Activated T-cell treated with anti-CD3 and anti-CD28 coated beads for 1 hour (primary cell): ENCODE measurements at places on chromosomes 4 and X.
A peak's percentile ranks its signal among the peaks of the same experiment; 100 is the strongest.

DNA sequence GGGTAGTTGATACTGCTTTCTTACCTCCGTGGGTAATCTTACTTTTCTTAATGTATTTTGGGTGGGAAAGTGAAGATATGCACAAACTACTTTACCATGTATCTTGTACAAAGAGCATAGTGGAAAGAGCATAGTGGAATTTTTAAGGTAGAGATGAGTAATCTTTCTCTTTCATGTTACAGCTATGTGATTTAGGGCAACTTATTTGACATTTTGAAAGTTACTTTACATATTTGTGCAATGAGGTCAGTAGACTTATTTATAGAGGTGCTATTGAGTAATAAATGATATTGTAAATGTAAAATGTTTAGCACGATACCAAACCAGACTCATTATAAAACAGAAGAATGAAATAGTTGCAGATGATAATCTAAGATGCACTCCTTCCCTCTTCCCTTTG is 351.2 kb downstream of the TRAM1L1 start:
- DNase-seq: no peak

DNA sequence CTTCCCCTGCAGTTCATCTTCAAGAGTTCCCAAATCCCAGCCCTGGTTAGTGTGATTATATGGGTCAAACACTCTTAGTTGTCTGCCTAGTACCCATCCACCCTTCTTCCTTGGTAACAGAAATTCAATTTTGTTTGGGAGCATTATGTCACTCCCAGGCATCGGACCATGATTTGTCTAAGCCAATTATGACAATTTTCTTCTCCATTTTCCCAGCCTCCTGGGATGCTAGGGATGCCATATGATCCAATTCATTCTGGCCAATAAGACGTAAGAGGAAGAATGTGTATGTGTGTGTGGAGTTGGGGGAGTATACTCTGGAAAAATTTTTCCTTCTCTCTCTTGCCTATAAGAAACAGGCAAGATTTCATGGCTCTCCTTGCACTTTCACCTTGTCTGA is 465.9 kb downstream of the MID1IP1 start:
- DNase-seq: no peak

GRCh38 chrX:53544936-53545335 is 110.8 kb upstream of the HSD17B10 start:
- no peak for DNase-seq

DNA sequence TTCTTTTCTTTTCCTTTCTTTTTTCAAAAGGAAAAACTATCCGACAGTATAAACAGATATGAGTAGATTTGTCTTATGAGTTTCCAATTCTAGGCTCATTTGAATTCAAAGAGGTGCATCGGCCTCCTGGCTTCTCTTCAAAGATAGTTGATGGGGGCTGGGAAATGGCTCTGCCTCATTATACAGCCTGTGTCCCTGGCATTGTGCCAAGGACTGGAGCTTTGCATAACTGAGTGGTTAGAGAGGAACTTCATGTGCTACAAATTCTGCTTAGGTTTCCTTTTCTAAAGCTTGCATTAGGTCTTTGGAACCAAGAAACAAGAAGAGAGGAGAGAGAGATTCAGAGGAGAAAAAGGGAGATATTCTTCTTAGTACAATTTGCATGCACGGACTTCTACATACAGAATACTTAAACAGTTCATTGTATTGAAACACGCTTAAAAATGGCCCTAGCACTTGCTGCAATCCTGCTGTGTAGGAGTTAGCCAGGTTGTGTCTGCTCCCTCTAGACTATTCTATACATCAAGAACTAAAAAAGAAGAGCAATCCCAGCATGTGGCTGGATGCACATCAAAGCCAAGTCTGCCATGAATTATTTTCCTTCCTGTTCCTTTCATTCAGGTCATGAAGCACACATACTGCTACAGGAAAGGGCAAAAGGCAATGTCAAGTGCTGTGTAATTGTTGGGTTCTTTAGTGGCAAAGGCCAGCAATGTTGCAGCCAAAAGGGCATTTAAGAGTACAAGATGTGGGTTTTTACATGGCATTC is 70.9 kb downstream of the INTS12 start:
- no peak for DNase-seq

- DNase-seq: no peak
Observed at GRCh38 chr4:123825596-123826291, 429.1 kb downstream of the SPRY1 start.

- no peak for DNase-seq
Observed at GRCh38 chr4:141371206-141371605, 150.5 kb downstream of the ZNF330 start.

DNA sequence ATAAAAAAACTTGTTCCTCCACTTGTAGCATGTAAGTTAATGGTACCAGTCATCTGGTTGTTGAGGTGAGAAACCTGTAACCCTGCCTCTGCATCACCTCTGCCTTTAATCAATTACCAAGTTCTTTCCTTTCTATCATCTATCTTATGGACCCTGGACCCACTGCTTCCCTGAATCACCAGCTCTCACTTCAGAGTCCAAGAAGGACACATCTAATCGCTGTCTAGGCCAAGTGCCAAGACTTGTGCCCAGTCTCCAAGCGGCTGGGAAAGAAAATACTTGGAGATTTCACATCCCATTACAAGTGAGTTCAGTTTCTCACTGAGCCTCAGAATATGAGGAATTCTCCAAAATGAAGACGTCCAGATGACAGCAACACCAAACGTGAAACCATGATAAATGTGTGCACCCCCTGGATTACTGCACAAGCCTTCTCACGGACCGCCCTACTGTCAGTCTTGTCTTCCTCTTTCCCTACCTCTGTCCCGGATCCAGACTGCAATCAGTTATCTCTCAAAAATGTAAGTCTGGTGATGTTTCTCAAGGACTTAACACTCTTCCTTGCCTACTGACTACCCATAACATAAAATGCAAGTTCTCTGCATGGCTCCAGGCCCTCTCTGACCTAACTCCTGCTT is 10.4 kb downstream of the PALLD start:
- no peak for DNase-seq

- no peak for DNase-seq
Observed at GRCh38 chrX:38796946-38797345, 4.3 kb upstream of the MID1IP1 start.

DNA sequence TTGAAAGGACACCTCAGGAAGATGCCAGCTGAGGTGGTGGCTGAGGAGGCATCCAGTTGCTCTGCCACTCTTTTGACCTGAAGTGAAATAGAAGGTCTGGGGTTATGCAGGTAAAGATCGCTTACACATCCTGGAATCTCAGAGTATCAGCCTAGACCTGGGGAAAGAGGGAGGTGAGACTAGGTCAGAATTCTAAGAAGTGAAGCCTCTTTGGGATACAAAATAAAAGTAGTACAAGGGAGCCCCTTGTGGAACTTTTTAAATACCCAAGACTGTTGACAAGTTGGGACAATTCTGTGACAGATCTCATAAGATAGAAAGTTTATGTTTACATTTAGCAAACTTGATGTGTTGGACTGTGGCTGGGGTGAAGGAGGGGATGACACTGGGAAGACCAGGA is 263.1 kb downstream of the SPRY1 start:
- DNase-seq: no peak

- DNase-seq: no peak
Observed at GRCh38 chrX:108020631-108021030, 24.2 kb upstream of the VSIG1 start.

DNA sequence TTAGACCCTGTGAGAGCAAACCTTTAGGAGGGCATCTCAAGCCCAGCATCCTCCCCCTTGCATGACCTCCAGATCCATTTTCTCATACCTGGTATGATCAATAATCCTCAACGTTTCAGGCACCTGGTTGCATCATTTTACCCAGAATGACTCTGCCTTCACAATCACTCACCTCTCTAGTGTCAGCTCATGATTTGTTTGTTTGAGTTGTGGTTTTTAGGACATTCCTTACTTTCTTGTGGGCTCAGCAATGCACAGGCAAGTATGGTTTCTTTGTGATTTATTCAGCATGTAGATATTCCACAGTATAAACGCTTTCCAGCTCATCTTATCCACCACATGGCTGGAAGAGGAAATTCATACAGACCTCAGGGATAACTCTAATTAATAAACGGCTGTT is 93.6 kb upstream of the CPEB2 start:
- DNase-seq: no peak

GRCh38 chr4:140739971-140740370 is 16.2 kb downstream of the TBC1D9 start:
- no peak for DNase-seq

DNA sequence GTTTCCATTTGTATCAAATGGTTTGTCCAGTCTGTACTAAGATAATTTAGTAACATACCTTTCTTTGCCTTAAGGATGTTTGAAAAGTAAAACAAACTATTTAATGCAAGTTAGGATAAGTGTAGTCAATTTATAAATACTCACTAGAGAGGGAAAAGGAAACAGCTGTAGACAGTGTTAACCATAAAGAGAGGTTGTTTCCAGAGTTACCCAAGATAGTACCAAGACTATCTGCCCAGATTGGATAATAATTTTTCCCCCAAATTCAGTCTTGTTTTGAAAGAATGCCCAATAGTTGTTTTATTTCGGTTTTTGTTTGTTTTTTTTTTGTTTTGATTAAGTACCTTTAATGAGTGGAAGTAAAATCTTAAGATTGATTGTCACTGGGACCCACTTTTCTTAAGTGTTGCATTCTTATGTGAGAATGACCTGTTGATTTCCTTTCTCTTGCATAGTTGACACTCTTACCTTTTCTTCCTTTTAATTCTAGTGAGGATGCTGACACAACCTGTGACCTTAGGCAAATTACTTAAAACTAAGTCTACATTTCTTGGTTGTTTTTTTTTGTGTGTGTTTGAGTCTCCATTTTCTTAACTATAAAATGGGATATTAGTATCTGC is 12.8 kb downstream of the AFF1 start:
- no peak for DNase-seq

- DNase-seq: peak; percentile 7
Observed at GRCh38 chrX:13646154-13646549, 6.8 kb upstream of the TCEANC start.

GRCh38 chrX:34612036-34612435 is 45.0 kb downstream of the TMEM47 start:
- no peak for DNase-seq

GRCh38 chr4:102259081-102259480 is 86.2 kb downstream of the SLC39A8 start:
- DNase-seq: no peak

DNA sequence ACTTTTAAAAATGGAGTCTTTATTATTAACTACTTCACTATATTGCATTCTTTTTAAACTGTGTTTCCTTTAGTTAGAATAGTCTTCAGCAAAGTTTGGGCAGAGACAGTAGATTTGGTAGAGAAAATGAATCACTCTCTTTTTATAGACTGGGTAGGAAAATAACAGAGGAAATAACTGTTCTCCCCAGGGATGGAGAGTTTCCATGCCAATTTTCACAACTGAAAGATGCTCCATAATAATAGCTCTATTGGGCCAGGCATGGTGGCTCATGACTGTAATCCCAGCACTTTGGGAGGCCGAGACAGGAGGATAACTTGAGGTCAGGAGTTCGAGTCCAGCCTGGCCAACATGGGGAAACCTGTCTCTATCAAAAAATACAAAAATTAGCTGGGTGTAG is 13.1 kb downstream of the HSD17B13 start:
- no peak for DNase-seq

DNA sequence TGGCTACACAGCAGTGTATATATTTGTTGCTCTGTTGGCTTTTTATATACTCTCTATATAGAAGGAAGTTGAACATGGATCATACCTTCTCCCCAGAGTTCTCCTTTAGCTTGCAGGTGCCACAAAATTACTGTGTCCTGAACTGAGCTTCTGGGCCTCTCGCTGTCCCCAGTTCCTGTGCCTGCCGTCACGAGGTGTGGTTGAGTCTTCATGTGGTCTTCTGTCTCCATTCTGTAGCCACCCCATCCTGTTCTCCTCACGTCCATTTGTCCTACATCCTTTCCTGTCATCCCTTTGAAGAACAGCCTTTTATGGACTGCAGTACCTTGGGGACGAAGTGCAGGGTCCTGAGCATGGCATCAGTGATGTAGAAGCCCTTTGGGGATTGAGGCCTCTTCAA is 14.5 kb downstream of the TMEM131L start:
- DNase-seq: no peak

- no peak for DNase-seq
Observed at GRCh38 chr4:8070736-8071718, 87.6 kb downstream of the ABLIM2 start.

DNA sequence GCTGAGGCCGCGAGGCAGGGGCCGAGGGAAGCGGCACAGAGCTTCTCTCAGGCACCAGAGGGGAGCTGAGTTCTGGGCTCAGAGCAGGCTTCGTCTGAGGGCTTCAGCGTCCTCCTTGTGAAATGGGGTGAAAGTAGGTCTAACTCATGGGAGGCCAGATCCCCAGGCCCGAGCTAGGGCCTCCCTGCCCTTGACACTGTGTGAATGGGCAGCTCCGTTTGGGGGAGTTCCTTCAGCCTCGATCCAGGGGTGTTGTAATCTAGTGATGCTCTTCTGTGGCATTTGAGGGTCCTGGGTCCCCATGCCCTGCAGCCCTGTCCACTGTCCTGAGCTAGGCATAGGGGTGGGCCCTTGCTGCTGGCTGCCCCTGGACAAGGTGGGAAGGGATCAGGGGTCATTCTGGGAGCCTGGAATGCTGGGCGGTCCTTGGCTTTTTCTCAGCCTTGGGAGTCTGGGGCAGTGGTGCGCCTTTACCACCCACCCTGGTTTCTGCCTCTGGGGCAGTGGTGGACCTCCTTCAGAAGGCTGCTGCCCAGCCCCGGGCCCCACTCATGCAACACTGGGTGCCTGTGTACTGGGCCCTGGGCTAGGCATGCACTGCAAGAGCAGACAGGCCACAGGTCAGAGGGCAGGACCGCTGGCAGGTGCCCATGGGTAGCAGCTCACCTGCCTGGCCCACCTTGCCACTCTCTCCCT is 4.1 kb downstream of the SH3BP2 start:
- DNase-seq: no peak

- no peak for DNase-seq
Observed at GRCh38 chr4:26069218-26069617, 155.2 kb downstream of the SMIM20 start.

GRCh38 chr4:16278178-16278577 is 51.9 kb upstream of the TAPT1 start:
- DNase-seq: no peak
